ENCODE measurements at places on chromosomes 7 and 10. TPM values are rescaled to one million over a fixed set of nuclear protein-coding genes. Genes with fewer than 3 reads are reported as not detected.
A peak's percentile ranks its signal among the peaks of the same experiment; 100 is the strongest.

The PAX4 gene
- not detected for total RNA-seq

DNA sequence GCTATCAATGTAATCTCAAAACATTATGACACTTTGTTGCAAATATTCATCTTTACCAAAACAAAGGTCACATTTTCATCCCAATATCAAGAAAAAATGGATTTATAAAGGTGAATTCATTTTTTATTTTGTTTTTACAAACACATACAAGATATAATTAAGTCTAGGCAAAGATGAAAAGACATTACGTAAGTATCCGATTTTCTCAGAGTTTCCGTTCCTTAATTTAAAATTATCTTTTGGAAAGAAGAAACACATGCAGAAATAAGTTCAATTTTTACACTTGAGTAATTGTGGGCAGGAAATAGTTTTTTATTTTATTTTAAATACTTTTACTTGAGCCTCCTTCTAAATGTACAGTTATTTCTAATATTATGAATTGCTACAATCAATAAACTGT lies 24.6 kb downstream of the RTKN2 start:
- H3K27me3 ChIP-seq = no peaks in the 10 kb centered on the region
- DNase-seq = no peak
- no peaks in the 10 kb centered on the region for H3K4me1 ChIP-seq
- no peaks in the 10 kb centered on the region for H3K36me3 ChIP-seq
- H3K4me3 ChIP-seq = no peak overlapping the region
- H3K27ac ChIP-seq = no peak overlapping the region

The CCAR1 gene
- 85.7 TPM for total RNA-seq

DNA sequence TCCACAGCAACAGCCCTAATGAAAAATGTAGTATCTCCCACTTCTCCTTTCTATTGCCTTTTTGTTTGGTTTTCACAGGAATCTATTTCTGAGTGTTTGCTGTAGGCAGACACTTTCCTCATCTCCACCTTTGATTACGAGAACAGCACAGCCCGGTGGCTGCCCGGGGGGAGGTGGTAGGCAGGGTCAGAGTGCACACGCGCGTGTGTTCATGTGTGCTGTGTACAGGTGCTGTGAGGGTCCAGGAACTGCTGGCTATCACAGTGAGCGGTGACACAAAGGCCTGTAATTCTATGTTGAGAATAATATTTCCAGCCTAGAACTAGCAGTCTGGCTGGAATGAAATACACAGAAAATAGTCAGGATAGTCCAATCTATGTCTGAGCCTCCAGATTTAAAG lies 212.8 kb downstream of the ADARB2 start:
- no peaks in the 10 kb centered on the region for H3K27me3 ChIP-seq
- DNase-seq = no peak
- H3K4me3 ChIP-seq = no peak overlapping the region
- H3K36me3 ChIP-seq = no peaks in the 10 kb centered on the region
- no peaks in the 10 kb centered on the region for H3K4me1 ChIP-seq

The CLRN3 gene
- not detected for total RNA-seq

DNA sequence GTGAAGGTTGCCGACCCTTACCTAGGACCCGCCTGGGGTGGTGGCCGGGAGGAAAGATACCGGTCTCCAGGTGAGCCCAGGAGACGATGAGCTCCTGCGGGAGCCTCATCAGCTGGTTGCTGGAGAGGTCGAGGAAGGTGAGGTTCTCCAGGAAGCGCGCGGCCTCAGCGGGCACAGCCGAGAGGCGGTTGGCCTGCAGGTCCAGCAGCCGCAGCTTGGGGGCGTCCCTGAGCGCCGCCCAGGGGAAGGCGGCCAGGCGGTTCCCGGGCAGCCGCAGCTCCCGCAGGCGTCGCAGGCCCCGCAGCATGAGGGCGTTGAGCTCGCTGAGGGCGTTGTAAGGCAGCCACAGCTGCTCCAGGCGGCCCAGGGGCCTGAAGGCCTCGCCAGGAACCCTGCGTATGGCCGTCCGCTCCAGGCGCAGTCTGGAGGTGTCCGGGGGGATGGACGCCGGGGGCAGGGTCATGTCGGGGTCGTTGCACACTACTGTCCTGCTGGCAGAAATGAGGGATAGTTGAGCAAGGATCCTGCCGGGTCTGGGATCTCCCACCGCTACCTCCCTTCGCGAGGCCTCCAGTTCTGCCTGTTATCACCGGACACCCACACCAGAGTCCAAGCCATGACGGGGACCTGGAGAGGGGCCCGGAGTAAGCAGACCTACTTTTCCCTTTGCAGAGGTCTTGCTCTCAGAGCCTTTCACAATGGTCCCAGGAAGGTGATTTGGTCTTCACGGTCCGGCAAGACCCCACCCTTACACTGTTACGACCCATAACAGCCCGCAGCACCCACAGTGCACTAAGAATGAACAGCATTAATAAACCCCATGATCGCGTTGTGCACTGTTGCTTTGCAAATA lies 3.9 kb downstream of the LRIT1 start:
- no peak overlapping the region for H3K27ac ChIP-seq
- no peak overlapping the region for H3K4me3 ChIP-seq
- peak; percentile 3 for DNase-seq
- H3K36me3 ChIP-seq = no peaks in the 10 kb centered on the region
- H3K27me3 ChIP-seq = peaks cover 5% of the 10 kb centered on the region

The RNF148 gene
- 0.21 TPM for total RNA-seq

The CREB5 gene
- total RNA-seq = 4.6 TPM

The CREB3L2 gene
- 15.8 TPM for total RNA-seq

DNA sequence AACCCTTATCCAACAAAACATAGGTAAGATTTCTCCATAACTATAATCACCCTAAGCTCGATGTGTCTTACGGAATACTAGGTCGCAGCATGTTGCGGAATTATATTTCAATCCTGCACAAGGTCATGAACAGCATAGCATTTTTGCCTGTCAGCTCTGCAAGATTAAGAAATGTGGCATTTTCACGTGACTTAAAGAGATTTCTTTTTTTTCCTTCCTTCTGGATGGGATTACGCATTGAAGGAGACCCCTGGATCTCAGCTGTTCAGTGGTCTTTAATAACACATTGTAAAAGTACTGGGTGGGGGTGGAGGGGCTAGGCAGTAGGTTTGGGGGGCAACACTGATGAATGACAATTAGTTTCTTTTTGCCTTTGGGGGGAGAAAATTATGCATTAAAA lies 106.7 kb downstream of the CUBN start:
- DNase-seq = peak; percentile 82
- H3K27me3 ChIP-seq = no peaks in the 10 kb centered on the region
- H3K36me3 ChIP-seq = no peaks in the 10 kb centered on the region
- H3K27ac ChIP-seq = no peak overlapping the region
- H3K4me1 ChIP-seq = peaks cover 18% of the 10 kb centered on the region
- no peak overlapping the region for H3K4me3 ChIP-seq

Measured in cardiac muscle cell (in vitro differentiated cells and primary cell).